ENCODE measurements at places on chromosomes 7 and 10. TPM values are rescaled to one million over a fixed set of nuclear protein-coding genes. Genes with fewer than 3 reads are reported as not detected.

GARIN1A gene
- total RNA-seq: 2.3 TPM

IFIT1 gene
- 0.17 TPM for total RNA-seq

DNA sequence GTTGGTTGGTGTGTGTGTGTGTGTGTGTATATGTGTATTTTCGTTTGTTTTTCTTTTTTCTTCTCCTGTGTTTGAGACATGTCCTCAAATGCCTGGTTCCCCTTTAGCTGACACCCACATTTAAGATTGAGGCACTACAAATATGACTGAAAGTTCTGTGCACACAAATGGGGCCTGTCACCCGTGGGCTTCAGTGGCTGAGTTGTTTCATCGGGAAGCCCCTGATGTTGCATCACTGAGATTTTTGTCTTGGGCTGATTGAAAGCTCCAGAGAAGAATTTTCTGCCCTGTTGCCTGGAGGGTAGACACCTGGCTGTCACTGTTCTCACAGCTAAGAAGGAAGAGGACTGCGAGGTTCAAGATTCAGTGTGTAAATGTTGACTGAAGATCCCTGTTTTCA is 283.8 kb upstream of the C7orf33 start:
- no peak for DNase-seq

DNA sequence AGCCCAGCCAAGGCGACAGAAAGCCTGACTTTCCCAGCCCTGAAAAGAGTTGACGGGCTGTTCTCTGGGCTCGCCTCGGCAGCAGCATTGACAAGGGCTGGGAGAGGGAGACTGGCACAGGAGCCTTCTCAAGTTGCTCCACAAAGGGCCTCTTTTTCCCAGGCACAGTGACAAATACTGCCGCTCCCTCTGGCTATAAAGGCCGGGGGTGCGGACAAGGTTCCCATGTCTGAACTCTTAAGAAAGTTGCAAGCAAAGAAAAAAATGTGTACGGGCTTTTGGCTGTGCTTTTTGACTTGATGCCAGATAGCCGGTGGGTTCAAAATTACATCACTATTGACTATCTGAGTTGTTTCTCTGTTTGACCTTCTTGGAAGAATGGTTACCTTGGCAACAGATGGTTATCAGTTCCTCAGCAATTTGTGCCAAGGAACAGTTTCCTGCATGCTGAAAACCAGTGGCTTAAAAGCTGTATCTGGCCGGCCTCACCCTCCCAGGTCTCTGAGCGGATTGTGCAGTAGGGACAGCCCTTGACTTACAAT is 115.9 kb upstream of the EEPD1 start:
- peak; percentile 97 for DNase-seq

DNA sequence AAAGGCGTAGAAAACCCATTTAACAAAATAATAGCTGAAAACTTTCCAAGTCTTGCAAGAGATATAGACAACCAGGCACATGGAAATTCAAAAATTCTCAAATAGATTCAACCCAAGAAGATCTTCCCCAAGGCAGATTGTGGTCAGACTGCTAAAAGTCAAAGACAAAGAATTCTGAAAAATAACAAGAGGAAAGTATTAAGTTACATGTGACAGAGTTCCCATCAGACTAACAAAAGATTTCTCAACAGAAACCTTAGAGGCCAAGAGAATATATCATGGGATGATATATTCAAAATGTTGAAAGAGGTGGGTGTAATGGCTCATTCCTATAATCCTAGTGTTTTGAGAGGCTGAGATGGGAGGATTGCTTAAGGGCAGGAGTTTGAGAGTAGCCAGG is 59.8 kb downstream of the TMEM178B start:
- DNase-seq: peak; percentile 25

GRCh38 chr7:113684165-113684564 is 234.6 kb downstream of the PPP1R3A start:
- no peak for DNase-seq

DNA sequence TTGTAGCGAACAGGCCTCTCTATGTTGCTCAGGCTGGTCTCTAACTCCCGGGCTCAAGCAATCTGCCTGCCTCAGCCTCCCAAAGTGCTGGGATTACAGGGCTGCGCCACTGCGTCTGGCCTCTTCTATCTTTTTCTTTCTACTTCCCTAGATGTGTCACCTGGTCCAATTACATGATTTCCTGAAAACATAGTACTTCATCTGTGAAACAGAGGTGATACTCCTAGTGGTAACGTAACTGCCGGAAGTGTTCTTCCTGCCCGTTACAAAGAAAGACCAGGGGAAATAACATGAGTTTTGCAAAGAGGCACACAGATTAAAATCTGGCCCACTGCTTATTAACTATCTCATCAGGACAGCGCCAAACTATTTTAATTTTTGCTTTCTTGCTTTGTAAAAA is 18.4 kb upstream of the HGF start:
- no peak for DNase-seq

Measured in MCF 10A (cell line).